ENCODE measurements at places on chromosomes 7 and 10.

GRCh38 chr7:37070471-37070870, 346.2 kb upstream of the AOAH start:
- DNase-seq = no peak

DNA sequence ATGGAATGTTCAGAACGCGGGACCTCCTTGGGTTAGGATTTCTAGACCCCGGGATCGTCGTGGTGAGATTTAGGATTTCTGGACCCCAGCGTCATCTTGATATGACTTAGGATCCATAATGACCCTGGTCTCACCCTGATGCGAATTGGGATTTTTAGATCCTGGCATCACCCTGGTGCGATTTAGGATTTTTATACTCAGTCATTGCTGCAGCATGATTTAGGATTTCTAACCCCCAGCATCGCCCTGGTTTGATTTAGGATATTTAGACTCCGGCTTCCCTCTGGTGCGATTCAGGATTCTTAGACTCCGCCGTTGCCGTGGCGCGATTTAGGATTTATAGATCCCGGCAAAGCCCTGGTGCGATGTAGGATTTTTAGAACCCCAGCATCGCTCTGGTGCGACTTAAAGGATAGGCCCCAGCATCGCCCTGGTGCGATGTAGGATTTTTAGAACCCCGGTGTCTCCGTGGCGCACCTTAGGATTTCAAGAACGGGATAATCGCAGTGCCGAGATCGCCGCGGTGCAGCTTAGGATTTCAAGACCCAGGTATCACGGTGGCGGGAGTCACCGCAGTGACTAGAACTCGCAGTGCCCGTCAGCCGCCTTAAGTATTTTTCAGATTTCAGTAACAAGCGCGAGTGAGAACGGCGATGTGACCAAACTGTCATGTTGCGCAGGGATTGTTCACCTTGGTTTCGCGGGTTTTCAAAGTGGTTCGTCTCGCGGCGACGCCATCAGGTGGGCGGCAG, 814 bp downstream of the MEST start:
- no peak for DNase-seq

GRCh38 chr10:93457511-93457910, 24.6 kb downstream of the MYOF start:
- DNase-seq = no peak

- no peak for DNase-seq
These were observed 71.6 kb downstream of the THSD7A start for GRCh38 chr7:11760372-11760771.

GRCh38 chr10:33139181-33139646, 181.2 kb upstream of the ITGB1 start:
- no peak for DNase-seq

DNA sequence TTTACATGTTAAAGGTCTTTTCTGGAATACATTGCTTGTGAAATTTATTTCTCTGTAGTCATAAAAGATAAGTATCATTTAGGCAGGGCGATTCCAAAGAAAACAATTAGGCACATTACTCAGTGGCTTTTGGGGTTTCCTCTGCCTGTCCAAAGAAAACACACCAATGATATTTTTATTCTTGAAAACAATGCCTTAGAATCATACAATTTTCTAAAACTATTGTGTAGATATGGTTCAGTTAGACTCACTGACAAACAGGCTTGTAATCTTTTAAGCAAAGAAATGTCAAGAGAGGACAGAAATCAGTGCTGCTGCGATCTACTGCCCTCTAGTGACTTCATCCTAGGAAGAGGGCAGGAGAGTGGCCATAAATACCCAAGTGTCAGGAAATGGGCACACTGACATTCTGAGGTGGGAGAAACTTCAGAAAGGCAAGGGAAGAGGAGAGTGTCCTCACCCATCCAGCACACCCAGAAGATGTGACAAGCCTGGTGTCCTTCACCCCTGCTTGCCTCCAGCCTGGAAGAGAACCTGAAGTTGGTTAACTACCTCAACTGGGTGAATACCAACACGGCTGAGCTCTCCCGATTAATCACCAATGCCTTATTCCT, 120.5 kb downstream of the GALNT11 start:
- DNase-seq = no peak

DNA sequence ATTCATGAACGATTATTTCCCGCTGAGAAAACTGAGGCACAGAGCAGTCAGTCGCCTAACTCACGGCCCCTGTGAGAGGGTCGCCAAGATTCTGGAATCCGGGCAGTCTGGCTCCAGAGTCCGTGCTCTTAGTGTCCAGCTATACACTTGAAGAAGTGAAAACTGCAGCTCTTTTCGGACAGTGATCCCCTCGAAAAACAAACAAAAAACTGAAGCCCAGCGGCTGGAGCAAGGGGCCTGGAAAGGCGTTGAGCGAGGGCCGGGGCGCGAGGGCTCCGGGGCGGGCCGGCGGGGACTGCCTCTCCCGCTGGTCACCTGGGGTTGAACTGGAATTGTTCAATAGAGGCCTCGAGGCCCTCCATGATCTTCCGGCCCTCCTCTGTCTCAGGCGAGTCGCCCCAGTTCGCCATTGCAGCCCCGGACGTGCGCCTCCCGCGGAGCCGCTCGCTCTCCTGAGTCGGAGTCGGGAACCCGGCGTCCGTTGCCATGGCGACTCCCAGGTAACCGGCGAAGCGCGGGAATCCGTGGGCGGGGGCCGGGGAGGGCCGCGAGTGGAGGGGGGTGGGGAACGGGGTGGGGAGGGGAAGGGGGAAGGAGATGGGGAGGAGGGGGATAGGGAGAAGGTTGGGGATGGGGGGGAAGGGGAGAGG, 881 bp downstream of the C10orf67 start:
- DNase-seq = no peak

DNA sequence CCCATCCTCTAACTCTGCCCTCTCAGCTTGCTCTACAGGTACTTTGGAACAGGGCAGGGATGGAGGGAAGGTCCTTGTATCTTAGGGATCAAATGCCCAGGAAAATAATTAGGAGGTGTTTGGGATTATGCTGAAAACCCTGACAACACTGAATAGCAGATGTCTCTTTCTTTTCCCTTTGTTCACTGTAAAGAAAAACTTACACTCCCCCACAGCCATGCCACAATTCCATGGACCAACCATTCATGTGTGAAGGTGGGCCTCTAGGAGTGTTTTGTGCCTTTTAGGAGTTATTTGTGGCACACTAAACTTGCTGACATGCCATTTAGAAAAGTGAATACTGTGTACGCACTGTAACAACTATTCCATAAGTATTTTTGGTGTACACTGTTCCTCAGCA, 108.1 kb downstream of the SNX10 start:
- DNase-seq = no peak

DNA sequence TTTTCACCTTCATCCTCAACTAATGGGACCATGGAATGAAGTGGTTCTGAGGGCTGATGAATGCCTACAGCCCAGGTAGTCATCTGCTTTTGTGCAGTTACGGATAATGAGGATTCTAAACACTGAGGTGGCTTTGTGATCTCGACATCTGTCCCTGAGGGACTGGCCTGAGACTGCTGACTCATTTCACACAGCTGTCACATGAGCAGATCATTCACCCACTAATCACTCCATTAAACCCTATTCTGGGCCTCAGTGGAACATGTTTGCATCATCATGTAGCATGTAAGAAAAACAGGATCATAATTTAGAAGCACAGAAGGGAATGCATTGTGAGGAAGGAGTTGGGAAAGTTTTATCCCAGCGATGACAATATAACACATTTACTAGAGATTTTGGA, 79.4 kb upstream of the FEZF1 start:
- no peak for DNase-seq
